ENCODE measurements at places on chromosomes 5 and 9. TPM values are rescaled to one million over a fixed set of nuclear protein-coding genes. Genes with fewer than 3 reads are reported as not detected.

The GABRA1 gene
- not detected for total RNA-seq

The LCN1 gene
- total RNA-seq = not detected

The SLC6A19 gene
- 0.22 TPM for total RNA-seq

The WWC1 gene
- total RNA-seq = 88.3 TPM

The SLC36A2 gene
- not detected for total RNA-seq

The MSX2 gene
- 4.6 TPM for total RNA-seq

The PHF19 gene
- 93.1 TPM for total RNA-seq

The SURF2 gene
- total RNA-seq = 42.4 TPM

The CFAP77 gene
- 0.19 TPM for total RNA-seq

The TBC1D9B gene
- total RNA-seq = 63.9 TPM

The ARHGEF37 gene
- 1.9 TPM for total RNA-seq

The CER1 gene
- not detected for total RNA-seq

The PTGES gene
- 175 TPM for total RNA-seq

The GPX3 gene
- total RNA-seq = 17.4 TPM

The GADD45G gene
- total RNA-seq = 0.51 TPM

The DMRT2 gene
- not detected for total RNA-seq
